ENCODE measurements at places on chromosomes 6 and 20.

GRCh38 chr6:166595949-166596348 lies 9.5 kb upstream of the RAMACL start:
- no peak for DNase-seq

DNA sequence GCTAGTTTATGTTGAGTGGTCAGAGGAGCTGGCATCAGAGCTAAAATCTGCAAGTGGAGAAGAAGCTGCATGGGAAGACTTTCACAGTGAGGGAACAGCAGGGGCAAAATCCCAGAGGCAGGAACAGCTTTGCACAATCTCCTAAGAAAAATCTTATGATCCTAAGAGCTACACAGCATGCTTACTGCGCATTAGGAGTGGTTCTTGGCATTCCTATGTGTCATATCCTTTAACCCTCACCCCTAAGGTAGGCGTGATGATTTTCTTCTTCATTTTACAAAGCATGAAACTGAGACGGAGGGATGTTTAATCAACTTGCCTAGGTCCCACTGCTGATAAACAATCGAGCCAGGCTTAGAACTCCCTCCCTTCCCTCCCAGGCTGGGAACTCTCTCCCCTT lies 313.6 kb upstream of the SULF2 start:
- no peak for DNase-seq

DNA sequence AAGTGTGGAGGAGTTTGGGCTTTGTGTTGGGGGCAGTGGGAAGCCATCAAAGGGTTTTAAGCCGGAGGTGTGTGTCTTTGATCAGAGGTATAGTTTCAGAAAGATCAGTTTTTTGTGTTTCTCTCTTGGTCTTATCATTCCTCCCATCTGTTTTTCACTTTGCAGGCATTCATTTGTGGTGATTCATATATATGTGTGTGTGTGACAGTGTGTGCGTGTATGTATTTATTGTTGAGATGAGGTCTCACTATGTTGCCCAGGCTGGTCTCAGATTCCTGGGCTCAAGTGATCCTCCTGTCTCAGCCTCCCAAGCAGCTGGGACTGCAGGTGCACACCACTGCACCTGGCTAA lies 11.1 kb upstream of the SERINC3 start:
- no peak for DNase-seq

DNA sequence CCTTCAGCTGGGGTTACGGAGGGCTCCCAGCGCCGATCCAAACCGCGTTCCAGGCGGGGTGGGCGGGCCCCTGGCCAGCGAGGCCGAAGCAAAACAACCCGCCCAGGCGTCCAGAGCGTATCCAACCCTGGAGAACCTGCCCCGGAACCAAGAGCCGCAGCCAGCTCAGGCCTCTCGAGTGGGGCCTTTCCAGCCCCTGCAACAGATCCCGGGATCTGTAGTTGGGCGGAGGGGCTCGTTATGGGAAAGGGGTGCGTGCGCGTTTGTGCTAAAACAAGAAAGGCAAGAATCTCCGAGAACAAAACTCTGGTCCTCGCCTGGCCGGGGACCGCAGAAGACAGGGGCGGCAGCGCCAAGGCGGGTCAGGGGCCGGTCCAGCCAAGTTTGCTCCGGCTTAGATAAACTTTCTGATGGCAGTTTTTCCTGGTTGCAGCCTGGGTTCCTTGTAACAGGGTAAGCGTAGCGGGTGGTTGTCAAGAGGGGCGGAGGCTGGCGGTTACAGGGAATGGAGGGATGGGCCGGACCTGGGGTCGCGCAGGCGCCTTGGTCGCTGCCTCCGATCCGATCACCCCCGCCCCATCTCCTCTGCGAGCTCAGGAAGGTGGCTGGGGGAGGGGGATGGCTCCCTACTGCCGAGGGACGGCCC lies 448 bp upstream of the RIN2 start:
- DNase-seq = no peak

- no peak for DNase-seq
Measured at GRCh38 chr6:17291778-17292177, 10.6 kb downstream of the RBM24 start.

- DNase-seq = no peak
Measured at GRCh38 chr20:5024982-5025381, 23.7 kb upstream of the SLC23A2 start.

GRCh38 chr20:9202420-9203080 lies 133.7 kb downstream of the PLCB4 start:
- no peak for DNase-seq

- DNase-seq = no peak
Measured at GRCh38 chr6:5086294-5086890, 1.3 kb downstream of the PPP1R3G start.

- no peak for DNase-seq
Measured at GRCh38 chr6:7142918-7143475, 35.2 kb downstream of the RREB1 start.

- DNase-seq = no peak
Measured at GRCh38 chr6:156359912-156360311, 417.3 kb upstream of the ARID1B start.

DNA sequence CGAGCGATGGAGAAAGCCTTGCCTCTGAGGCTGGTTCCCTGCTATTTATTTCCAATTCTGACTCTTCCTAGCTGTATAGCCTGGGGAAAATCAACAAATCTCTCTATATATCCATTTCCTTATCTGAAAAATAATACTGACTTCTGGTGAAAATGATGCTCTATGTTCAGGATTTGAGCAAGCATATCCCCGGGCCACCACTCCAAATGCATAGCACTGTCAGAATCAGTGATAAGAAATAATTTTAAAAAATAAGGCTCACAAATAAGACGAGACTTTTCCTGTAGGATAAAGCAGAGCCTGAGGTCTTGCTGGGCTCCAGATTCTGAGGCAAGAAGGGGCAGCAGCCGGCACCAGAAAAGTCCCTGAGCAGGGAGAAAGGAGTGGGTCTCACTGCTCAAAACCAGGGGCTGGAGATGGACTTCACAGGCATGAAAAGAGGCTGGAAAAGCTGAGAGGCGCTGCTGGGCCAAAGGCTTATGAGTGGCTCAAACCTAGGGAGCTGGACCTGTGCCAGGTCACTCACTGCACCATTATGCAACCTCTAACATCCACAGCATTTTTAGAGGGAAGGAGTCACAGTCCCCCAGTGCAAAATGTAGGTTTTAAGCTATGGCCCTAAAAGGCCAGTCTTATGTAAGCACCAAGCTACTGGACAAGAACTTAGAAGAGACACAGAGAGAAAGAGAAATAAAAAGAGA lies 48.1 kb upstream of the SLC17A4 start:
- DNase-seq = no peak

GRCh38 chr6:6397842-6398241 lies 77.4 kb upstream of the F13A1 start:
- DNase-seq = no peak

GRCh38 chr6:111520524-111520923 lies 37.5 kb upstream of the REV3L start:
- DNase-seq = no peak

- no peak for DNase-seq
Measured at GRCh38 chr6:34232901-34233300, 3.8 kb upstream of the HMGA1 start.

DNA sequence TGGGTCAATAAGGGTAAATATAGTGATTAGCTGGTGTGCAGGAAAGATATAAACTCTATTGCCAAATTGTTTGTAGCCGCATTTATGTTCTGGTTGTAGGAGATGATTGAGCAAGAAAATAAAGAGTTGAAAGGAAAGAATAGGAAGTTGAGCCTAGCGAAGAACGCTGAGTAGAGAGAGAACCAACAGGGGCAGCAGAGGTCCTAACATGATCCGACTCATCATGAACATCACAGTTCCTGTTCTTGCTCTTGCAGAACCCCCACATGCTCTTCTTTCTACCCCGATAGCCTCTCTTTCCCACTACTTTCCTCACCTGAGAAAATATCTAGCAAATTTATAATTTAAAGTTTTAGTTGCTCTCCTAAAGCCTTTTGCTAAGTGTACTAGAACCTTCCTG lies 9.9 kb upstream of the ID4 start:
- DNase-seq = no peak

DNA sequence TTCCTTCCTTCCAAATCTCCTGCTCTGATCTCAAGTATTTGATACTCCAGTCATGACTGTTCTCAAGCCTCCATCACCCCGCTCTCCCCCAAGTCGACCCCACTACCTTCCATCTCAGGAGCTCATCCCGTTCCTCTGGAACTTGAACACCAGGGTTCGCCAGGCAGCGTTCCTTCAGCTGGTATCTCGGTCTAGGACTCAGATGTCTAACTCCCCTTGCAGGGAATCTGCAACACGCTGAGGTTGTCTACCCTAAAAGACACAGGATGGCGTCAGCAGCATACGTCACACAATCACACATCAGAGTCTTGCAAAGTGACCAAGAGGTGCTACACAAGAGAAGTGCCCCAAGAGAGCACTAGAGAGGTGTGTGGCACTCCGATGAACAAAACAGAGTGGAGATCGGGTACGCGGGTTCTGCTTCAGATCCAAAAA lies 706 bp downstream of the ZNF184 start:
- peak; percentile 65 for DNase-seq
